Uterine smooth muscle cell (primary cell): ENCODE measurements at places on chromosomes 12 and 14. TPM values are rescaled to one million over a fixed set of nuclear protein-coding genes. Genes with fewer than 3 reads are reported as not detected.

PLEK2 gene
- total RNA-seq, result 8.7 and 38.8 TPM in 2 replicates

PLEKHG7 gene
- total RNA-seq, result not detected in 2 replicates

VSX2 gene
- not detected in 2 replicates for total RNA-seq

CMA1 gene
- total RNA-seq, result not detected in 2 replicates
